ENCODE measurements at places on chromosomes 5 and 9. TPM values are rescaled to one million over a fixed set of nuclear protein-coding genes. Genes with fewer than 3 reads are reported as not detected.

The FANCC gene
- total RNA-seq, result 5.1 TPM

The PSAT1 gene
- total RNA-seq, result 35.9 TPM

The PCDHGA4 gene
- 8.9 TPM for total RNA-seq

The PPIC gene
- 57.7 TPM for total RNA-seq

The CNTLN gene
- 11.1 TPM for total RNA-seq

The C5 gene
- total RNA-seq, result 5.1 TPM

The STXBP1 gene
- total RNA-seq, result 41.8 TPM

The FAT2 gene
- 0.58 TPM for total RNA-seq

The KIAA1958 gene
- total RNA-seq, result 1.5 TPM
